ENCODE measurements at places on chromosomes 7 and 10.

GRCh38 chr10:77546042-77546441 is 91.6 kb downstream of the KCNMA1 start:
- no peak for DNase-seq

GRCh38 chr7:72292794-72293193 is 119.3 kb downstream of the CALN1 start:
- DNase-seq: no peak

GRCh38 chr7:27104341-27105058 is 2.0 kb upstream of the HOXA2 start:
- DNase-seq: no peak

DNA sequence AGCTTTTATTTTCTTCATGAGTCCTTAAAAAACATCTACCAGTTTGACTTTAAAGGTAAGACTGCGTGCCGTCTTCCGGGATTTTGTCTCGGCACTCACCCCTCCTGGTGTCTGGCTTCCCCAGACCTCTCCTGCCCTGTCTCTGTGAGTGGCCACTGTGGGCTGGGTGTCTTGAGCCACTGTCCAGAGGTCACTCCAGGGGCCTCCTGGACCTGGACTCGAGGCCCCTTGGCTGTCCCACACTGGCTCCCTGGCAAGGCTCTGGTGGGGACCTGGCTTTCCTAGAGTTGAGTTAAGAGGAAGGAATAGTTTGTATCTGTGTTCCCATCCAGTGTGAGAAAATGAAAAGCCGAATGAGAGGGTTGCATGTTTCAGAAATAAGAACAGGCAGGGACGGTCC is 95.5 kb downstream of the NKX6-2 start:
- DNase-seq: no peak

DNA sequence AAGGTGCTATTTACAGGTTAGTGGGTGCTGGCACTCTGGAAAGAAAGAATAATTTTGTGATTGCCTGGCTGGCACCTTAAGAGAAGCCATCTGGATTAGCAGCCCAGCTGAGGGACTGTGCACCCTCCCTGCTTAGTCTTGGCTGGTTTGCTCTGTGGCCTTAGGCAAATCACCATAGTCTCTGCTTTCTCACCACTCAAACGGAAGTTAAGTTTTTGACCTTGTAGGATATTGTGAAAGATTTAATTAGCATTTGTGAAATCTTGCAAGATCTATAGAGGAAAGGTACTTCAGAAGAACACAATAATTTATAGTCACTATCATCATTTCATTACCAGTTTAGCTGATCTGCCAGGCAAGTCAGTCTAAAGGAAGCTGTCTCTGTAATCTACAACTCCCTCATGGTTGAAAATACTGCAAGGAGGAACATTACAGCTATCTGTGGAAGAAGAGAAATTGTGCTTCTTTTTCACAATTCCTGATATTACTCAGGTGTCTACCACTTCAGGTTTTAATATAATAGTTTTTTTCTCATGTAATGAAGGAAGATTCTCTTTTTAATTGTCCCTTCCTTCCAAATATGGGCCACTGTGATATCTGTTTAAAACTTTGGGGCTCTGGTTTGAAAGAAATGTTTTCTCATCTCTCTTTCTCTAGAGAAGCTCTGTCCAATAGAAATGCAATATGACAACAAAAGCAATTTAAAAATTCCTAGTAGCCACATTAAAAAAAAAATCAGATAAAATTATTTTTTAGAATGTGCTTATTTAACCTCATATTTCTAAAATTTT is 219.6 kb downstream of the PTEN start:
- no peak for DNase-seq

- no peak for DNase-seq
Measured at GRCh38 chr7:4928445-4928844, 30.5 kb downstream of the MMD2 start.

- no peak for DNase-seq
Measured at GRCh38 chr10:85557077-85557476, 809.5 kb downstream of the GRID1 start.

DNA sequence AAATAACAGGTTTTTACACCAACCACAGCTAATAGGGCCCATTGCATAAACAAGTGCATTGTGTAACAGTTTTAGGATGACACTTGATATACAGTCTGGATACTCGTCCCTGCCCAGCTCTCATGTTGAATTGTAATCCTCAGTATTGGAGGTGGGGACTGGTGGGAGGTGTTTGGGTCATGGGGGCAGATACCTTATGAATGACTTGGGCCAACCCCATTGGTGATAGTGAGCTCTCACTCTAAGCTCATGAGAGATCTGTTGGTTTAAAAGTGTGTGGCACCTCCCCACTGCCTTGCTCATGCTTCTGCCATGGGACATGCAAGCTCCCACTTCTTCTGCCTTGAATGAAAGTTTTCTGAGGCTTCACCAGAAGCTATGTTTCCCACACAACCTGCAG is 136.7 kb downstream of the PDE1C start:
- no peak for DNase-seq

Measured in NCI-H1105 treated with DMSO at 0.1 percent for 48 hours (cell line).